ENCODE measurements at places on chromosomes 2 and 18.

- no peak for DNase-seq
These were observed 380.0 kb downstream of the LRRTM4 start for GRCh38 chr2:77142141-77142540.

GRCh38 chr2:102376052-102376591 lies 20.5 kb downstream of the IL18R1 start:
- DNase-seq: no peak

- no peak for DNase-seq
These were observed 27.2 kb upstream of the NFE2L2 start for GRCh38 chr2:177291701-177292100.

DNA sequence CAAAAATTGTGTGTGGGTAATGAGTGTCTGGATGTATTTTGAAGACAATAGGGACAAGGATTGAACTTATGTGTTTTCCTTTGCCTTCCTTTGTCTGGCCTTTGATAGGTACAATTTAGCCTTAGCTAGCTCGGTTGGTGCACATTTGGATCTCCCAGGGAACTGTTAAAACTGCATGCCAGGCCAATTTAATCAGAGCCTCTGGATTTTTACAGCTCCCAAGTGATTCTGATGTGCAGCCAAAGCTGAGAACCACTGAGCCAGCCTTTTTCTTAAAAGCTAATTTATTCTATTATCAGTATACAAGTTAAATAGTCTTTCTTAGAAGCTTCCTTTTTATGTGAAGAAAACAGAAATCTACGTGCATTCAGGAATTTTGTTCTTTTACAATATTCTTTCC lies 25.0 kb downstream of the PLEK start:
- no peak for DNase-seq

DNA sequence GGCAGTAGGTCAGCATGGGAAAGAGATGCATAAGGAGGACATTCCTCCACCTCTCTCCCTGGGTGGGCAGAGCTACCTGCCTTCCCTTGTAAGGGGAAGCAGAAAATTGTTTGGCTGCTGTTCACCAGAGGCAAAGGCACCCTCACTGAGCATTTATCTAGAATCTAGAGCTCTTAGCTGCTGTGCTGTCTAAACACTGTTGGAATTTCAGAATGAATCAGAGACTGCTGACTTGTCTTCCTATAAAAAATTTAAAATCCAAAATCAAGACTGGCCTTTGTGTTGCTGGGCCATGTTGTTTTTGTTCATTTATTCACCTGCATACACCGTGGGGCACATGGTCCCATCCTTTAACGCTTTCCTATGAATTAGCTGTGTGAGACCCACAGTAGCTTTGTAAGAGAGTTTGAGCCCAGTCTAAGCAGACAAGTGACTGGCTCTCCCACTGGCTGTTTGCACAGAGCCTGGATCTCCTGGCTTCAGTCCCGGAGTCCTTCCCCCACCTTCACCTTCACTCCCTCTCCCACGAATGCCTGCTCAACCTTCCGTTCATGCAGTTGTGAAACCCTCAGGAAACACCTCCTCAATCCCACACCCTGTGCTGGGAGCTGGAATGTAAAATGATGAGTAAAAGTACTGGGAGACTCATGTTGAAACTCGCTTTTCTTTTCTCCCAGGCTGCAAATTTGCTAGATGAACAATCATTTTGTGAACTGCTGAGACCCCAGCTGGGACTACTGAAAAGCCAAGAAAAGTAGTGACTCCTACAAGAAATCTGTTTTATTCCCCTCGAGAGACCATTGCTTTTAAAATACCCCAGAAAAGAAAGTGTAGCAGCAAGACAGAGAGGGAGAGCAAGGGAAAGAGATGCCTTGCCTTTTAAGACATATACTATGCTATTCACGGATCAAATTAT lies 76.2 kb downstream of the FAM168B start:
- DNase-seq: no peak
